IPS DF 6.9 (cell line): ENCODE measurements at places on chromosomes 1 and 21.

- DNase-seq, result no peak
Observed at GRCh38 chr1:16172964-16173446, 17.1 kb upstream of the EPHA2 start.

DNA sequence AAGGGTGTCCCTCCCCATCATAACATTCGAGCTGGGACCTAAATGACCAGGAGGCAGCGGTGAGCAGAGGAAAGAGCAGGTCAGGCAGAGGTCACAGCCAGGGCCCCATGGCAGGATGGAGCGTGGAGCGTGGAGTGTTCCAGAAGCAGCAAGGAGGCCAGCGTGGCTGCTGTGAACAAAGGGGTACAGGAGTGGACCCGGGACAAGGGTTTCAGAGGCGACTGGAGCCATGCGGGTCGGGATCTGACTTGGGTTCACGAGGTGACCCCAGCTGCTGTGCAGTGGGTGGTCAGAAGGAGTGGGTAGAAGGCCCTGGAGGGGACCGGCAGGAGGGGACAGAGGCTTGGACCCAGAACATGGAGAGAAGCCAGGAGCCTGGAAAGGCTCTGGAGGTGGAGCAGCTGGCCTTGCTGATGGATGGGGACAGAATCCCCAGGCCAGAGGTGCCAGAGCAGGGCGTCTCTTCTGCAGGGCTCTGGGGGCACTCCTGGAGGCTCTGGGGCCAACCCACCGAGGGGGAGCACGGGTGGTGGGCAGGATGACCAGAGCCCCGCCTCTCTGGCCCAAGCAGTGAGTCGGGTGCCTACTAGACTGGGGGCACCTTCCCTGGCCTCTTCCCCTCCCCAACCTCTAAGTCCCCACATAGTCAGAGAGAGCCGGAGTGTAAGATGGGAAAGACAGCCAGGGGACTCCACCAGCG lies 2.3 kb downstream of the CHD5 start:
- no peak for DNase-seq

- DNase-seq, result no peak
Observed at GRCh38 chr1:200468264-200469001, 58.6 kb upstream of the ZNF281 start.

DNA sequence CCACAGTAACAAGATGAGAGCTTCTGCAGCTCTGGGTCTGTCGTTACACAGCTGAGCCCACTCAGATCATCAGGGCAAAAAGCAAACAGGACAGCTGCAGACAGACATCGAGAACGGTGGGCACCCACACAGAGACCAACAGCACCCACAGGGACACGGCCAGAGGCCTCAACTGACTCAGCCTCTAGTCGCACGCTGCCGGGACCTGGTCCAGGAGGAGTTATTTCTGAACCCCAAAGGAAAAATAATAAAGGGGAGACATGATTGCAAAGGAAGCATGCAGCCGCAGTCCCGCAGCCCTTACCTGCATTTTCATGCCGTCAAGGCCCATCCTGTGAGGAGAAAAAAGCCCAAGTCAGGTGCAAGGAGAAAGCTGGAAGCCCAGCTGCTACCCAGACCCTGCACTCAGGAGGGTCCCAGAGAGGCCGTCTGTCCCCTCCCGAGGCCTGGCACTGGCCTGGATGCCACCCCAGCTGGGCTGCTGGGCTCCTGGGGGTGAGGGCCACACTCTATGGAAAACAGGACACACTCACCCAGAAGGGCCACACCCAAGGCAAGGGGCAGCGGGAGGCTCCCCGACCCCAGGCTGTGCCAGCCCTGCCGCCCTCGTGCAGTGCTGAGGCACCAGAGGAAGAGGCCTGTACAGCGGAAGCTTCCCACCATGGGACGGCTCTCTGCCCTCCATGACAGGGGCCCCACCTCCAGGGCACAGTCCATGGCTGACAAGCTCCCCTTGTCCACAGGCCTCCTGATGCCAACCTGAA lies 15.7 kb downstream of the LSS start:
- DNase-seq, result no peak

GRCh38 chr1:60916906-60917305 lies 165.5 kb upstream of the NFIA start:
- no peak for DNase-seq

DNA sequence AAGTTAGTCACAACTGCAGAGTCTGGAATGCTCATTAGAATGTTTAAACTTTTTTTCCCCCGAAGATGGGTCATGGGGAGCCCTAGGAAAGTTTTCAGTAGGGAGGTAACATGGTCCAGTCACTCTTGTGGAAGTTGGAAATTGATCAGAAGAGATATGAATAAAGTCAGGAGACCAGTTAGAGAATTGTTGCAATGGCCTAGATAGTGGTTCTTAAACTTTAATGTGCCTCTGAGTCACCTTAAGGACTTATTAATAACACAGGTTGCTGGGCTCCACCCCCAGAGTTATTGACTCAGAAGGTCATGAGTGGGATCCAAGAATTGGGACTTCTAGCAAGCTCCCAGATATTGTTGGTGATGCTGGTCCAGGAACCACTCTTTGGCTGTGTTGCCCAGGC lies 3.2 kb upstream of the TFAP2E start:
- DNase-seq, result no peak

GRCh38 chr1:91827459-91828321 lies 58.3 kb downstream of the TGFBR3 start:
- DNase-seq, result no peak

- no peak for DNase-seq
Observed at GRCh38 chr1:23963617-23964234, 4.1 kb downstream of the PNRC2 start.

DNA sequence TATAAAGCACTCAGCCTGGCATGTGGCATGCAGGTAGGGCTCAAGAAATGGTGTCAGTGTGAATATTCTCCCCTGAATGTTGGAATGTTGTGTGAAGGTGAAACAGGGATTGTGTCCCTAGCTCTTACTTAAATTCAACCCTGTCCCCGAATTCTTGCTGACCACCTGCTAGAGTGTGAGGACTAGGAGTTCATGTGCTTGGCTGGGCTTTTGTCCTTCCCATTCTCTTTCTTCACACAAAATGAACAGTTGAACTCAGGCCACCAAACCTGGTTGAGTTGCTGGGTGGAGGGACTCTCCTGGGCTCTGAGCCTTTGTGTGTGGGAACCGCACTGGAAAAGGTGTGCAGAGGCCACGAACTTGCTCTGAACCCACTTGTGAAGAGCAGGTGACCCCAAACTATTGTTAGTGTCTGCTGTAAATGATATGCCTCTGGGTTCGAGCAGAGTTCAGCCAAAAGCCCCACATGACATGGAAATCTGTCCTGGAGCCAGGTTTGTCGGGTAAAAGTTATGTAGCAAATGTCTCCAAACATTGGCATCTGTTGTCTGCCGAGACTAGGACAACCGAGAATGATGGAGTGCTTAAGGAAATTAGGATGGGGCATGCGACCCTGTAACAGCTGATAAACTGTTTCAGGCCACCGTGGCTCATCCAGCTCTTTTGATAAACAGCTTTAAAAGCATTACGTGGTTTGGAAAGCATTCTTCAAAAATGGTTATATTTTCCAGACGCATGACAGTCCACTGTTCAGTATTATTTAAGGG lies 144.2 kb downstream of the DHRS3 start:
- DNase-seq, result no peak

DNA sequence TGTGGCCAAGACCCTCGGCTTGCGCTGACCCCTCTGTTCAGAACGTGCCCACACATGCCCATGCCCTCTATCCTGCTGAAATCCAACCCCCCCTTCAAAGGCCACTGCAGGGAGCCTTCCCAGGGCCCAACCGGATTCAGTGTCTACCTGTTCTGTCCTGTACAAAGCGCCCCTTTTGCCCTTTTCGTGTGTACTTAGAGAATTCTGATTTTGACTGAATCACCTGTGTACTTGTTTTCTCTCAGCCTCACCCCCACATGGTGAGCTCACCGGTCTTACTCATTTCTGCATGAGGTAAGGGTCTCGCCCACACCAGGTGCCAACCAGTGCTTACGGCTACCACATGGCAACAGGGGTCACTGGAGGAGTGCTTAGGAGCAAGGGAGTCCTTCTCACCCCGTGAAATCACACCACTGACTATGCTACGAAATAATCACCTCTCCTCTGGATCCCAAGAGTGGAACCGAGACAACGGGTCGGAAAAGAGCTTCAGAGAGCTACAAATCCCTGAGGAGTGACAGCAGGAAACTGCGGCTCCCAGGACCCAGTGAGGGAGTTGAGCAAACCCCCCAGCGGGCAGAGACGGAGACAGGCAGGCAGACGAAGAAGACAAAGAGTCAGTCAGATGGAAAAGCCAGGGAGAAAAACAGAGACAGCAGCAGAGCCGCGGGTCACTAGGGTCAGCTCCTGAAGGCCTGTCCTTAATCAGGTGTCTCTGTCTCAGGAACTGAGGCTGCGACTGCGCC lies 2.1 kb upstream of the S100A2 start:
- no peak for DNase-seq

GRCh38 chr1:244897476-244898254 lies 33.3 kb upstream of the HNRNPU start:
- no peak for DNase-seq

- DNase-seq, result no peak
Observed at GRCh38 chr1:112063781-112064728, 74.6 kb upstream of the KCND3 start.

- no peak for DNase-seq
Observed at GRCh38 chr1:241156231-241156965, 200.6 kb downstream of the RGS7 start.

- no peak for DNase-seq
Observed at GRCh38 chr1:66426239-66426853, 107.6 kb upstream of the SGIP1 start.

GRCh38 chr1:190022709-190023108 lies 455.0 kb downstream of the BRINP3 start:
- no peak for DNase-seq

DNA sequence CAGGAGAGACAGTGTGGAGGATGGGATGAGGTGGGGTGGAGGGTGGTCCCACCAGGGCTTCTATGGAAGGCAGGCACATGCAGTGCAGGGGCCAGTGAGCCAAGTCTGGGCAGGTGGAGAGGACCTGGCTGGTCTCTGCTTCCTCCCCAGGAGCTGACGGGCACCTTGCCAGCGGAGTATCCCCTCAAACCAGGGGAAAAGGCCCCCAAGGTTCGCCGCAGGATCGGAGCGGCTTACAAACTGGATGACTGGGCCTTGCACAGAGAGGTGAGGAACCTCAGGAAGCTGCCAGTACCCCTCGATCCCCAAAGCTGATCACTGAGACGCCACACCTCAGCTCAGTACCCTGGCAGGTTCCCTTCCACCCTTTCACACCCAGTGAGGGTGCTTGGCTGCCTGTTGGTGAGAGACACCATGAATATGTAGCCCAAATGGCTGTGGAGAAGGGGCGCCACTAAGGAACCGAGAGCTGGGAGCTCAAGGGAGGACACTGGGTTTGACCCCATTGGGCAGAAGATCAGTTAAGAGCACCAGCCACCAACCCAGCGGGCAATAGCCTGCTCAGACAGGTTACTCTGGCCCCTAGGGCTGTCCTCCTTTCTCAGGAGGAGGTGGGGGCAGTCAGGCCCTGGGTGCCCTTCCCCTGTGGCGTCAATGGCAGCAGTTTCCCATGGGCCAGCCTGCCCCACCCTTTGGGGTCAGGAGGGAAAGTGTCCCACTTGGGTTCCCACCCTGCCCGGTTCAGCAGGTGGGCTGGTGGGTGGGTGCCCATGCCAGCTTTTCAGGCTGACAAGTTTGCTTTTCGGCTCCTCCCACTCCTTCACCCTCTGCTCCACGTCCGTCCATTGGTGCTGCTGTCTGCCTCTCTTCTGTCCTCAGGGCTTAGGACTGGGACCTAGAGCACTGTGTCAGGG lies 5.5 kb downstream of the INAVA start:
- no peak for DNase-seq

GRCh38 chr1:243286409-243287122 lies 30.7 kb downstream of the SDCCAG8 start:
- DNase-seq, result no peak

GRCh38 chr1:116262207-116262994 lies 110.6 kb upstream of the ATP1A1 start:
- no peak for DNase-seq

GRCh38 chr1:76289692-76290091 lies 215.1 kb downstream of the ST6GALNAC3 start:
- DNase-seq, result no peak

GRCh38 chr1:69295265-69295664 lies 272.5 kb upstream of the LRRC7 start:
- no peak for DNase-seq

DNA sequence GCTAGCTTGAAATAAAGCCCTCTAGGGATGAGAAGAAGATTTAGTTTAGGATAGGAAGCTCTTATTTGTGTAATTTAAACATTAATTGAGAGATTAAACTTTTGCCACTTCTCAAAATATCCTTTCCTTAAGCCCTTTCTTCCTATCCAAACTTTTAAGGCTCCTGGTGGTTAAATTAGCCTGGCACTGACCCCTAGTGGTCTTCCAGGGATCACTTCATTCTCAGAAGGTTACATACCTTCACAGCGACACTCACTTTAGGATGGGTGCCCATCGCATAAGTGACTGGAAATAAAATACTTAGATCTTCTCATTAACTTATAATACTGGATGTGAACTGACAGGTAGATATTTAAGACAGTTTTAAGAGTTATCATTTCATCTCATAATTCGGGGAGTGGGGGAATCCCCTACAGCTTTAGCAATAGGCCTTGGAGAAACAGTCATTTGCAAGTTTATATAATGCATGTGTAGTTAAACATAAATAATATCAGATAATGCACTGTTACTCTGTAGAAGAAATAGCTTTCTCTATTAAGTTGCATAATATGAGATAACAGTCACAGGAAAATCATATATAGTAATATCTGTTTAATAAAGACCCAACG lies 7.4 kb downstream of the LHX9 start:
- DNase-seq, result no peak

- DNase-seq, result no peak
Observed at GRCh38 chr21:19236209-19236608, 832.6 kb upstream of the TMPRSS15 start.

DNA sequence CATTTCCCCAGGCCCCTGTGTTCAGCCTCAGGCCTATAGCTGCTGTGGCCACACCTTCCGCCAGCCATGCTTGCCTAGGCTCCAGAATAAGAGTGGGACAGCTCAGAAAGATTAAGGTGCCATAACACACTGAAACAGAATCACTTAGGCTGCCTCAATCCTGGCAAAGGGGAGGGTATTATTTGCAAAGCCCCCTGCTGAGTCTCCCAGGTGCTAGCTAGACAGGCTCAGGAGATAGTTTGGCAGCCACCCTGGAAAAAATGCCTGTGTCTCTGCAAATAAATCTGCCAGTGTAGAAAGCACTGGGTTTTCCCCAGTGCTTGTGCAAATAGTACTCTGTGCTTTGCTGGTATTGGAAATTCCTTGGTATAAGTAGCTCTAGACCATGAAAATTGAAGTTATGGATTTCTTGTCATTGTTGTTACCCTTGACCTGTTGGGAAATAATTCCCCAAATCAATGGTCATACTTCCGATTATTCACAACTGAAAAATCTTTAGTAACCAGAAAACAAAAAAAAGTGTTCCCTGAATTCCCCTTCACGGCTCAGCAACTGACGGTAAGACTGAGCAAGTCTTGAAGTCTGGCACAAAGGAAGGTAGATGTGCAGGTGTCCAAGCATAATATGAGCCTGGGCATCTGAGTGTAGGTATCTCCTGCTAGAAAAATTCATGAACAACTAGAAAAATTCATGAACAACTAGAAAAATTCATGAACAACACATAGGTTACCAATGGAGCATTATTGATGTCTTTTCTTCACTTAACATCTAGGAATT lies 56.9 kb downstream of the PROX1 start:
- no peak for DNase-seq

GRCh38 chr1:192993426-192994085 lies 65.6 kb downstream of the UCHL5 start:
- no peak for DNase-seq

GRCh38 chr1:41767534-41768525 lies 150.9 kb downstream of the HIVEP3 start:
- no peak for DNase-seq
